ENCODE measurements at places on chromosomes 3 and 15.
A peak's percentile ranks its signal among the peaks of the same experiment; 100 is the strongest.

DNA sequence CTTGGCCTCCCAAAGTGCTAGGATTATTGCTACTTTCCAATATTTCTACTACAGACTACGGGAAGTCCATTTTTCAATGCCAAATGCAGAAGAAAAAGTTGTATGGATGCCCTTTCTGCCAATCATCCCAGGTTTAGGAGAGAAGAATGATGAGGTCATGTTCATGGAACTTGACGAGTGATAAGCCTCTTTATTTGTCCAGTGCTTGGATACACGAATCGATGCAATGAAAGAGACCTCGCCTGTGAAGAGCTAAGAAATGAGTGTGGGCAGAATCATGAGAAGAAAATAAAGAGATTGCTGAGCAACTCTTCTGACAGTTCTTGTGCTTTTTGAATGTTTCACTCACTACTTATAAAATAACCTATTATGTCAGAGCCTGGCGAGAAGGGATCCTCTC lies 996 bp upstream of the SLC28A1 start:
- DNase-seq, result no peak

- DNase-seq, result no peak
Observed at GRCh38 chr3:168859143-168859542, 763.4 kb upstream of the GOLIM4 start.

DNA sequence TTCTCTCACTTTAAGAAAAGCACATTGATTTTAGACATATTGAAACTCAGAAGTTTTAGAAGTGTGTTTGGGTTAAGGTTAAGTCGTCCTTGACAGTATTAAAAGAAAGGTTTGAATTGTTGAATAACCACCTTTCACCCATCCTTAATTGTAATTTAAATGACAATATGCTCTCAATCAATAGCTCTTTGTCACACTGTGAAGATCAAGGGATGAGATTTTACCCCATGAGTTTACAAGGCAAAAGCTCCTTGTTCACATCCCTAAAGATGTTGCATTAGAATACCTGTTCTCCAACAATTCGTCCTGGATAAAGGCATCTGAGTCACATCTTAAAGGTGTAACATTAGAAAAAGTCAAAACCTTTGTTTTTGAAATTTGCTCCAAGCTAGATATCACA lies 220.4 kb upstream of the MDFIC2 start:
- DNase-seq, result no peak

DNA sequence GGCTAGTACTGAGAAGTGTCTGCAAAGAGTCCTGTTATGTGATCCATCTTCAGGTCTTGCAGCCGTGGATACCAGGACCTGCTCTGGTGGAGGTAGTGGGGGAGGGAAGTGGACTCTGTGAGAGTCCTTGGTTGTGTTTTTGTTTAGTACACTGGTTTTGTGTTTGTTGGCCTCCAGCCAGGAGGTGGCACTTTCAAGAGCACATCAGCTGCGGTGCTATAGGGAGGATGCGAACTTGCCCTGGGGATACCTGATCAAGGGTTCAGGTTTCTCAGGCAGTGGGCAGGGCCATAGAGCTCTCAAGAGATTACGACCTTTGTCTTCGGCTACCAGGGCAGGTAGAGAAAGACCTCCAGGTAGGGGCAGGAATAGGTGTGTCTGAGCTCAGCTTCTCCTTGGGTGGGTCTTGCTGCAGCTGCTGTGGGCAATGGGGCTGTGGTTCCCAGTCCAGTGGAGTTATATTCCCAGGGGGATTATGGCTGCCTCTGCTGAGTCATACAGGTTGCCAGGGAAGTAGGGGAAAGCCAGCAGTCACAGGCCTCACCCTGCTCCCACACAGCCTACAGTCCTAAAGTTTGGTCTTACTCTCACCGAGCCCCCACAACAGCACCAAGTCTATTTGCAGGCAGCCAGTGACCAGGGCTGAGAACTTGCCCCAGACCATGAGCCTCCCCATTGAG lies 132.8 kb upstream of the NPHP3 start:
- DNase-seq, result no peak

- DNase-seq, result no peak
Observed at GRCh38 chr3:13236557-13237173, 163.4 kb upstream of the IQSEC1 start.

GRCh38 chr3:123290107-123290930 lies 88.6 kb downstream of the SEC22A start:
- DNase-seq, result no peak

DNA sequence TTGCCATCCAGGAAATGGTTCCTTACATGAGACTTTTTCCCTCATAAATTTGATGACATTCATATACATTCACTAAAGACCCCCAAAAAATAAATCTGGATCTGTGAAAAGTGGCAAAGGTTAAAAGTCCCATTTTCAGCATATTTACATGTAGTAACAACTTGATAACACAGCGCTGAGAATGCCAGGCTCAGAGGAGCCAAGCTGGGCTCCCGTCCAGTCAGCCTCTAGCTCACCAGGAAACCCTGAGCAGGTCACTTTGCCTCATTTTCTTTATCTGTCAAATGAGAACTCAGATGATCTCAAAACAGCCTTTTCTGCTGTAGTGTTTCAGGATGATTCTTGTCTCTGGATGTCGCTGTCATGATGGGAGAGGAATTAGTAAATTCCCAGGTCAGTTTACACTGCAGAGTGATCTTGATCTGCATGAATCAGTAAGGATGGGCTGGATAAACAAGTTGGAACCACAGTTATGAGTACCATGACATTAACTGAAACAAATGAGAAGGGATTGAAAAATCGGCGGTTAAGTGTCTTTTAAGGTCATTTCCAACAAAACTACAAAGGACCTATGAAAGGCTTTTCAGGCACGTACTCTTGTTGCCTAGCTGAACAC lies 82.8 kb downstream of the PPARG start:
- DNase-seq, result no peak

DNA sequence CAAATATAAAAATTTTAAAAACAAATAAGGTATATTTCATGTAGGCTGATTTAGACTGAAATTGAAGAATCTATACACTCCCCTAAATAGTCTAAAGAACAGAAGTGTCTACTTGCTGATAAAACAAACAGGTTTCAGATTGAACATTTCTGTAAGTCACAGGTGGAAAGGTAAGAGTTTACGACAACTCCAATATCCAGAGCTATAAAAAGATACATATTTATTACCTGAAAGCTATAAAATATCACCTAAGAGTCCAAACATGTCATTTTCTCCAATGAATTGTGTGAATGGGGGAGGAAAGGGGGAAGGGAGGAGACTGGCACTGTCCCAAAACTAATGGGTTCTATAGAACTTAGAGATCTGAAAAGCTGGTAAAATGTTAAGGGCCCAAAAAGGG lies 26.1 kb downstream of the PPP1R2 start:
- DNase-seq, result no peak

- DNase-seq, result no peak
Observed at GRCh38 chr3:36196058-36196457, 184.2 kb upstream of the STAC start.

DNA sequence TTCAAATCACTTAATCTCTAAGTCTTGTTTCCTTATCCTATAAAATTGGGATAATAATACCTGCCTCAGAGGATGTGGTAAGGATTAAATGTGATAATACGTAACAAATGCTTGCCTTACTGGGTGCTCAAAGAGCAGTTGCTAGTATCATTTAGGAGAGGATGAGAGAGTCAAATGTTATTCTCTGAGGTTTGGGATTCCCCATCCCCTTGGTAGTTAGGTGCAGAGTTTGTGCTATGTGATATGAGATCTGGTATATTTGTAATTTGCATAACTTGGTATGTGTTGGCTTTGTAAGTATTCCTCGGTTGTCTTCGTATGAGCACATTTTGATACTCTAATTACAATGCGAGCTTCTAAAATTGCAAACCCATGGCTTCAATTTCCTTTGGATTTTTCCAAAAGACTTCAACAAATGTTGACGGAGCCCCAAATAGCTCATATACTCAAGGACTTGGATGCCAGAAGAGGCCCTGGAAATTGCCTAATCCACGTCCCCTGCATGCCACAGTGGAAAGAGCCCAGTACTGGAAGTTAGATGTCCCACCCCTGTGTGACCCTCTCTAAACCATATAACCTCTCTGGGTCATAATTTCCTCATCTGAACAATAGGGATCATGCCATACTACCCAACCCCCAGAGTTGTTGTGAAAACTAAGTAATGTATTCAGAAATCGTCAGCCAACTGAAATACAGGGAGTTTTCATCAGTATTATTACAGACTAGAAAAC lies 85.0 kb downstream of the FBN1 start:
- no peak for DNase-seq

GRCh38 chr15:61921093-61921492 lies 139.2 kb downstream of the VPS13C start:
- no peak for DNase-seq

DNA sequence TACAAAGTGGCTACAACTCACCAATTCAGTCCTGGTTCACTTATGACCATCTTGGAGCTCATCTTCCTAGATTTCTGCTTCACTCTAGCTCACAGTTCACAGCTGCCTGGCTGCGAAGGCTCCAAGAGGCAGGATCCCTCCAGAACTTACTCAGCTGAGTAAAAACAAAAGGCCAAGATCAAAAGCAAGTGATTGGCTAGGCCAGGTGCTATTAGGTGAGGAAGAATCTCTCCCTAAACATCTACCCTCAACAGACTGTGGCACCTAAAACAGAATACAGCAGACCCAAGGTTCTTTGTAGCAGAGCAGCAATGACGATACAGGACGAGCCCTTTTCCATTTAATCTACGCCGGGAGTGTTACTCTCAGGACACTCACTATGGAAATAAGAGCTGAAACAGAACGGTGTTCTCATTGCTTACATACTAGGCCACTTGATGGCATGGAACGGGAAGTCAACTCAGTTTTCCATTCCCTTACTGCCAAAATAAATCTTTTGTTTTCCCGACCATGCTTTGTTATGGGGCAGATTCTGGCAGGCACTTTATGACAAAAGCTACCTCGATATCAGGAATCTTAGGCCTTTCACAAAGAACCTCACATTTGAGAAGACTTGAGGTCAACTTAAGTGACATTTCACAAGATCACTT lies 901 bp downstream of the ICE2 start:
- DNase-seq, result no peak

DNA sequence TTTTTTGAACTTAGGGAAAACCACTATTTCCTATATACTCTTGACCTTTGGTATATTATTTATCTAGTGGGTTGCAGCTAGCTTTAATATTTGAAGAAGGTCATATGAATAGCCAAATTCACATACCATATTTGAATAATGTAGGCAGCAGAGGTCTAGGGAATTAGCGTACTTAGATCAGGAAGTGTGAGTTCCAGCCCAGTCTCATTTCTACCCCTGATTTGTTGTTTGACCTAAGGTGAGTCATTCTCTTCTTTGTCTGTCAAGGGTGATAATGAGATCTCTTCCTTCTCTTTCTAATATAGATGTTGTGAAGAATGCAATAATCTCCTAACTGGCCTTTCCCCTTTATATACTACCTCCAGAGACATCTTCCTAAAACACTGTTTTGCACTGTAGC lies 36.6 kb upstream of the ZPLD1 start:
- no peak for DNase-seq

DNA sequence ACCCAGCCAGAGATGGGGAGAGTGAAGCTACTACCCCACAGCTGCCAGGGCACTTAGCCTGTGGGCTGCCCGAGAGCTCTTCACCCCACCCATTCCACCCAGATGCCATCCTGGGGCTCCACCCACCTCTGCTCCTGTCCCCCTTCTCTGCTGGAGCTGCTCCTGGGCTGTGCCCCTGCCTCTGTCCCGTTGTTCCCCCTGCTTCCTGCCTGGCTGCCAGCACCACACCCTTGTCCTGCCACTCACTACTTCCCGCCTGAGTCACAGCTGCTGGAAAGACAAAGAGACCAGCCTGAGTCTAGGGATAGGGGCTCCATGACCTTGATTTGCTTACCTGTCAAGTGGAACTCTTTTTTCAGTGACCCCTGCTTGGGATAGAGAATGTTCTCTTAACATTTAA lies 12.4 kb downstream of the GNAI2 start:
- no peak for DNase-seq

GRCh38 chr15:67082007-67082536 lies 16.7 kb downstream of the SMAD3 start:
- DNase-seq, result peak; percentile 74

- no peak for DNase-seq
Observed at GRCh38 chr3:184472723-184473428, 88.7 kb upstream of the EPHB3 start.

DNA sequence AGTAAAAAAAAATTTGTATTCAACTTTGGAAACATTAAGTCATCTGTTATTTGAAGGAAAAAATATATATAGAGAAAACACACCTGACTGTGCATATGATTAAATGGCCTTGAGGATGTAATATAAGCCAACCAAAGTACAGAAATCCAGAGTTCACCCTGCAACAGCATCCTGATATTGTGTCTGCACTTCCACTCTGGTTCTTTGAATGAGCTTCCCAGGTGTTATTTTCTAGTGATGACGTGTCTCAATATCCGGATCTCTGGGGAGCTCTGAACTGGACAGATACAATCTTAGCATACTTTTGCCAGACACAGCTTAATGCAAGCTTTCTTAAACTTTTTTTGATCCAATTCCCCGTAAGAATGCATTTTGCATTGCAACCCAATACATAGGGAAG lies 19.5 kb upstream of the PIK3CB start:
- no peak for DNase-seq

GRCh38 chr3:187256051-187256616 lies 35.4 kb downstream of the MASP1 start:
- DNase-seq, result no peak

GRCh38 chr3:64379221-64379620 lies 154.0 kb upstream of the PRICKLE2 start:
- no peak for DNase-seq

DNA sequence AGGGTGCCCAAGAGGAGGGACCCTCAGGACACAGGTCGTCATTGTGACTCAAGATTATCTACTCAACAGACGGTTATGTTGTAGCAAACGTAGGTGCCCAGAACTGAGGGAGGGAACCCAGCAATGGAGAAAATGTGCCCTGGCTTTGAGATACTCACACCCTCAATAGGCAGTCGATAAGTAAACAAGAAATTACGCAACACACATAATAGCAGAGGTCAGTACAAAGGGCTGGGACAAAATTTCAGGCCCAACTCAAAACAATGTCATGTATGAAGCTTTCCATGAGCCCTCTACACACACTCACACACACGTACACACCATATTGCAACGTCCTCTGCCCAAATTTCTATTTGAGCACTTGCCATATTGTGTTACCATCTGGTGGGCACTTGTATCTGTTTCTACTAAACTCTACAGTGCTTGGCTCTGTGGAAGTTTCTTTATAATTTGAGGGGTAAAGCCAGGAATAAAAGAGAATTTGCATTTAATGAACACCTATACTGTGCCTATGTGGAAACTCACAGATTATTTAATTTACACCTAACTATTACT lies 114.6 kb upstream of the TRIM42 start:
- DNase-seq, result no peak

GRCh38 chr3:193029800-193030199 lies 112.1 kb upstream of the MB21D2 start:
- DNase-seq, result no peak

All from CD4-positive, alpha-beta T cell treated with Interleukin-2 at 100 ng/mL for 4 hours (primary cell).